ENCODE measurements at places on chromosomes 12 and 14.
A peak's percentile ranks its signal among the peaks of the same experiment; 100 is the strongest.

- no peak for DNase-seq
These were observed 86.2 kb downstream of the C12orf50 start for GRCh38 chr12:87943023-87943422.

DNA sequence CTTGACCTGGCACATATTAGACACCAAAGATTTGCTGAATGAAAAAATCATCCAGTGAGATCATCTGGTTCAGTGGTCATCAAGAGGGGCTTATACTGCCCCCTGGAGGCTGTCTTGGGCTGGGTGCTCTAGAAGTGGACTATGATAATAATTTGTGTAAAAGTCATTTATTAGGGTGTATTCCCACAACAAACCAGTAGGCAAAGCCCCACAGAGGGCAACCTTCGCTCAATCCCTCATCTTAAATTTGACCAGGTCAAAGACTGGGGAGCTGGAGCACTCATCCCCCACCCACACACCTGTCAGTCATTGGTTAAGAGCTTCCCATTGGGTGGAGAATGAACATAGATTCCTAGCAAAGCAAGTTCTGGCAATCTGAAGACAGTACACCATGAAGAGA is 20.0 kb upstream of the FICD start:
- peak; percentile 43 for DNase-seq

GRCh38 chr12:23887055-23887835 is 62.2 kb downstream of the SOX5 start:
- DNase-seq: no peak

- no peak for DNase-seq
These were observed 88.0 kb downstream of the PCNX1 start for GRCh38 chr14:70995211-70995610.

DNA sequence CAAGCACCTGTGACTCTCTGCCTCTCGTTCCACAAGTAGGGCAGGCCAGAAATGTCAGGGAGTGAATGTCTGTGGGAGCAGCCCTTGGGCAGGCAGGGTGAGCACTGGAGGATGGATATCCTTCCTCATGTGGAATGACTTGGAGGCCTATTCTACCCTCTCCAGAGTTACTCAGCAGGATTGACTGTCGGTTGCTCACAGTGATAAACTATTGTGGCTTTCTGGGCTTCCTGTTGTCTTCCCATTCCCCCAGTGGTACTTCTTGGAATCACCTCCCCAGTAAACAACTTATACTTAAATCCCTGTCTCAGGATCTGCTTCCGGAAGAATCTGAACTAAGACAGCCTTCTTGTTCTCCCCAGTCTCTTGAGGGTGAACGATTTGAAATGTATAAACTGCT is 79.6 kb upstream of the MANSC4 start:
- DNase-seq: no peak

GRCh38 chr12:92471551-92471950 is 231.2 kb upstream of the PLEKHG7 start:
- DNase-seq: no peak

- no peak for DNase-seq
These were observed 648.3 kb upstream of the MDGA2 start for GRCh38 chr14:48323665-48324064.

- no peak for DNase-seq
These were observed 10.8 kb downstream of the TAOK3 start for GRCh38 chr12:118361889-118362288.
